ENCODE measurements at places on chromosomes 7 and 10. TPM values are rescaled to one million over a fixed set of nuclear protein-coding genes. Genes with fewer than 3 reads are reported as not detected.

Gene TMEM270
- not detected for total RNA-seq

Gene MALRD1
- 7.5 TPM for total RNA-seq

Gene ZNF479
- total RNA-seq: not detected

Gene C7orf57
- not detected for total RNA-seq

Gene FGFR2
- 61.5 TPM for total RNA-seq

GRCh38 chr10:73159038-73159648 lies 8.7 kb downstream of the ECD start:
- peaks cover 28% of the 10 kb centered on the region for H3K4me1 ChIP-seq
- peaks cover 78% of the 10 kb centered on the region for H3K36me3 ChIP-seq
- DNase-seq: no peak
- no peak overlapping the region for H3K27ac ChIP-seq
- no peaks in the 10 kb centered on the region for H3K27me3 ChIP-seq

DNA sequence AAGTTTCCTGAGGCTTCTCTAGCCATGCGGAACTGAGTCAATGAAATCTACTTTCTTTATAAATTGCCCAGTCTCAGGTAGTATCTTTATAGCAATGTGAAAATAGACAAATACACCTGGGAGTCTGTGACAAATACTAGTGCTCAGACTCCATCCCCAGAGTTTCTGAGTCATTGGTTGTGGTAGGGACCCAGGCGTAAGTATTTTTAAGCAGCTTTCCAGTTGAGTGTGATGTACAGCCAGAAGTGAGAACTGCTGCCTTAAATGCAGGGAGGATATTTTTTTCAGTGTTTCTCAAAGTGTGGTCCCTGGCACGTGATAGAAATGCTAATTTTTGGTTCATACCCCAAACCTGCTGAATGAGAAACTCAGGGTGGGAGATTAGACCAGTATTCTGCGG lies 121.7 kb downstream of the SORCS3 start:
- H3K27me3 ChIP-seq: no peaks in the 10 kb centered on the region
- DNase-seq: no peak
- H3K4me3 ChIP-seq: no peak overlapping the region
- H3K36me3 ChIP-seq: no peaks in the 10 kb centered on the region
- H3K27ac ChIP-seq: no peak overlapping the region

- no peaks in the 10 kb centered on the region for H3K27me3 ChIP-seq
- no peak for DNase-seq
- no peak overlapping the region for H3K4me3 ChIP-seq
- peaks cover 5% of the 10 kb centered on the region for H3K4me1 ChIP-seq
- H3K27ac ChIP-seq: no peak overlapping the region
Measured at GRCh38 chr7:136325578-136325977, 348.4 kb upstream of the MTPN start.

DNA sequence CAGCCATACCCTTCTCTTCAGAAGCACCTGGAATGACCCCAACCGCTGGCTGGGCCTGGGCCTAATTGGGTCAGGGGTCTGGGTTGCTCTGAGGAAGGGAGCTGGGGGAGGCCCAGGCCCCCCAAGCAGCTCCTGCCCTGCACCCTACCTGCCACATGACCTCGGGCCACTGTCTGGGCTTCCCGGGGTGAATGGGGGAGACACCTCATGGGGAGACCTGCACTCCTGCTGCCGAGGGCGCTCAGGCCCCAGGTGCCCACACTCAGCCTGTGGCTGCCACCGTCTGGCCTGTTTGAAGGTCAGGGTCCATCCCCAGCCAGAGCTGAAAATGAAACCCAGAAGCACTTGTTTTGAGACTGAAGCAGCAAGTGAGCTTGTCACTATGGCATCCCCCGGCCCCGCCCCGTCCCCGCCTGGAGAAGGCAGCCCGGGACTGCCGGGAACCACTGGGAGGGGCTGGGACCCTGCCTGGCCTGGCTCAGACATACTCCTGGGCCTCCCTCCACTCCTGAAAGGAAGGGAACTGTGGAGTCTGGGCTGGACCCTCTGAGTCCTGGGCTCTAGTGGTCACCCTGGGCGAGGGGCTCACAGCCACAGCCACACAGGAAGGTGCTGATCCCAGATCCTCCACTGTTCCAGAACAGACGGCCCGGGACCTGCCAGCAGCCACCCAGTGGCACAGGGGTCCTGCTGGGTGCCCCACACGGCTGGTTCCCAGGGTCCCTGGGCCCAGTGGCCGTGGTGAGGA lies 7.4 kb upstream of the MICALL2 start:
- peak; percentile 93 for DNase-seq
- peak overlapping the region; percentile 72 for H3K27ac ChIP-seq
- H3K27me3 ChIP-seq: no peaks in the 10 kb centered on the region
- H3K4me1 ChIP-seq: peaks cover 49% of the 10 kb centered on the region
- H3K36me3 ChIP-seq: peaks cover 21% of the 10 kb centered on the region
- H3K4me3 ChIP-seq: no peak overlapping the region

Data from esophagus muscularis mucosa (tissue), 4 donors.